ENCODE measurements at places on chromosomes 13 and 19. TPM values are rescaled to one million over a fixed set of nuclear protein-coding genes. Genes with fewer than 3 reads are reported as not detected.

DNA sequence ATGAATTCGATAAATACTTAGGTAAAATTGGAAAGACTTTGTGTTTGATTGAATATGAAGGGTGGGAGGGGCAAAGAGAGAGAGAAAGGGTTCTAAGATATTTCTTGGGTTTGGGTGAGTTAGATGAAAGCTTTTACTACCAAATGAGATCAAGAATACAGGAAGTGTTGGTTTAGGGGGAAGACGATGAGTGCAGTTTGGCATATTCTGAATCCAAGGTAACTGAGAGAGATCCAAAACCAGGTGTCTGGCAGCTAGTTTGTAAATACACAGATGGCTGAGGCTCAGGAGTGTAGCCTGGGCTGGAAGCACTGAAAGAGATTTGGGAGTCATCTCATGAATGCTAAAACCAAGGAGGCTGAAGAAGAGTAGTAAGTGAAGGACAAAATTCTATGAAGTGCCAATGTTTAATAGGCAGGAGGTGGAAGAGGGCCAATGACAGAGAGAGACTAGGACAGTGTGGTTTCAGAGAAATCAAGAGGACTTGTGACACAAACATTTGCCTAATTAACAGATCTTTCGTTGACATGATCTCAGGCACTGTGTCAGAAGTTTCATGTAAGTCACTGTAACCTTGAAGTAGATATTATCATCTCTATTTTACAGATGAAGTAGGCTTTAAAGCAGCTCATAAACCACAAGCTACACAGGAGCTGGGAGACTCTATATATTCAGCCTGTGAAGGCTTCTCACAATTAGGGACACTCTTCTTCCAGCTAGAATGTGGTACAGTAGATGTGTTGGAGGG is 70.2 kb upstream of the ZDHHC20 start:
- no peaks in the 10 kb centered on the region for H3K27me3 ChIP-seq
- no peak for DNase-seq
- H3K36me3 ChIP-seq: no peaks in the 10 kb centered on the region
- no peak overlapping the region for H3K4me3 ChIP-seq
- H3K27ac ChIP-seq: no peak overlapping the region
- no peaks in the 10 kb centered on the region for H3K4me1 ChIP-seq

GRCh38 chr19:2167896-2168618 is 4.3 kb downstream of the DOT1L start:
- H3K27me3 ChIP-seq: no peaks in the 10 kb centered on the region

DNA sequence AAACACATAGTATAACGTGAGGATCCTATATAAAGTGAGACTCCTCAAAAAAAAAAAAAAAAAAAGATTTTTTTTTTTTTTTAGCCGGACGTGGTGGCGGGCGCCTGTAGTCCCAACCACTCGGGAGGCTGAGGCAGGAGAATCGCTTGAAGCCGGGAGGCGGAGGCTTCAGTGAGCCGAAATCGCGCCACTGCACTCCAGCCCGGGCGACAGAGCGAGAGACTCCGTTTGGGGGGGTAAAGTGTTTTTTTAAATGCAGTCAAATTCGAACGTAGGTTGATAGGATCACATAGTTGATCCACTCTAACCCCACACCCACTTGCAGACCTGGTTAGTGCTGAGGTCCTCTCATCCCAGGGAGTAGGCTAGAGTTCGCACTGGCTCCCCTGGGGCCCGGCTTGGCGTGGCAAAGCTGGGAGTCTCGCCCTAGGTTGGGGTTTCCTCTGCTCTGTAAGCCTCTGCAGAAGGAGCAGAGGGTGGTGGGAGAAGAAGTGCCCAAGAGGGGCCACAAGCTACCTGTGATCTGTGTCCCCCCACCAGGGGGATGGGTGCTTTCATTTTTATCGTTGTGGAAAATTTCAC is 6.5 kb downstream of the RNF225 start:
- no peak overlapping the region for H3K27ac ChIP-seq
- H3K27me3 ChIP-seq: peaks cover 7% of the 10 kb centered on the region
- H3K4me3 ChIP-seq: peak overlapping the region; percentile 57
- H3K36me3 ChIP-seq: no peaks in the 10 kb centered on the region

GRCh38 chr13:94702181-94703041 is 9.9 kb downstream of the SOX21 start:
- H3K4me1 ChIP-seq: peaks cover 8% of the 10 kb centered on the region
- H3K27ac ChIP-seq: no peak overlapping the region
- no peak for DNase-seq

DNA sequence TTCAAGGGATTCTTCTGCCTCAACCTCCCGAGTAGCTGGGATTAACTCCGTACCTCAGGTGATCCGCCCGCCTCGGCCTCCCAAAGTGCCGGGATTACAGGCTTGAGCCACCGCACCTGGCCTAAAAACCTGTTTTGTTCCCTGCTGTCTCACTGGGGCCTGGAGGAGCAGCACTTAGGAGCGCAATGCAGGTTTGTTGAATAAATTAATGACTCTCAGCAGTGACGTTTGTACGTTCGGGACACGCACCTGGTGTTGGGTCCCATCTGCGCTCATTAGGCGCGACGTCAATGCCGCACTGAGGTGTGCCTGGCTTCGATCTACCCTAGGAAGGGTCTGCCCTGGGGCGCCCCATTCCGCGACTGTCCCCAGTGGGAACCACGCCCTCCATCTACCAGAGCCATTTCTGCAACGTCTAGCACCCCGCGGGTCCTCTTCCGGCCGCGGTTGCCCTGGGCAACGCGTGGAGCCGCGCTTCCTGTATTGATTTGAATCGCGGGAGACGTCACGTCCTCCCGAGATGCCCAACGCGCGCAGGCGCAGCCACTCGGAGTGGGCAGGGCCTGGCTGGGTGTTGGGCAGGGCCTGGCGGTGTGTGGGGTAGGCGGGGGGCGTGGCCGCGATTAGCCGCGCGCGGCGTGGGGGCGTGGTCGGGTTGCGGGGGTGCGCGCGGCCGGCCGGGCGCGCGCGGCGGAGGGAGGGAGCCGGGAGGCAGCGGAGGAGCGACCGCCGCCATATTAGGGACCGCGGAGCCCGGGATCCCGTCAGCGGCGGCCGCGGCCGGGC is at the start of gene FZR1:
TSS of gene FZR1 (plus strand) at position 714 of the 786 bp plus-strand sequence. CDS start 16,679 bp downstream, outside the sequence.
- H3K4me3 ChIP-seq: peak within 1 kb of the TSS; percentile 82
- peak; percentile 100 for DNase-seq
- H3K27ac ChIP-seq: peak within 1 kb of the TSS; percentile 93
- H3K27me3 ChIP-seq: no peaks in the 10 kb centered on the region

DNA sequence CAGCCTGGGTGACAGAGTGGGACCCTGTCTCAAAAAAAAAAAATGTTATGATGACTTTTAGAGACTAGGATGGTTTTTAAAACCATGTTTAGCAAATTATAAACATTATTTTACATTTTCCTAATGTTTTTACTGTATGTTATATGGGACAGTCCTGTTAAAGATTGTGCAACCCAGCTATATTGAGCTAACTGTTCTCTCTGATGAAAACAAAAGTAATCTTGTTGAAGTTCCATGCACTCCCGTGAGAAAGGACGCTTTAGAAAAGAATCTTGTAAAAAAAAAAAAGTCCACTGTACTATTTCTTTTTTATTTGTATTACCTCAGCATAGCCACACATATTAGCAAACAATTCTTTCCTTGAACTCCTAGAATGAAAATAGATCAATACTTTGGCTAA is 451.2 kb downstream of the DCT start:
- no peak overlapping the region for H3K27ac ChIP-seq
- no peak for DNase-seq
- H3K36me3 ChIP-seq: no peaks in the 10 kb centered on the region
- H3K4me3 ChIP-seq: no peak overlapping the region

Gene SEMA6B
- total RNA-seq: 82.1 TPM

DNA sequence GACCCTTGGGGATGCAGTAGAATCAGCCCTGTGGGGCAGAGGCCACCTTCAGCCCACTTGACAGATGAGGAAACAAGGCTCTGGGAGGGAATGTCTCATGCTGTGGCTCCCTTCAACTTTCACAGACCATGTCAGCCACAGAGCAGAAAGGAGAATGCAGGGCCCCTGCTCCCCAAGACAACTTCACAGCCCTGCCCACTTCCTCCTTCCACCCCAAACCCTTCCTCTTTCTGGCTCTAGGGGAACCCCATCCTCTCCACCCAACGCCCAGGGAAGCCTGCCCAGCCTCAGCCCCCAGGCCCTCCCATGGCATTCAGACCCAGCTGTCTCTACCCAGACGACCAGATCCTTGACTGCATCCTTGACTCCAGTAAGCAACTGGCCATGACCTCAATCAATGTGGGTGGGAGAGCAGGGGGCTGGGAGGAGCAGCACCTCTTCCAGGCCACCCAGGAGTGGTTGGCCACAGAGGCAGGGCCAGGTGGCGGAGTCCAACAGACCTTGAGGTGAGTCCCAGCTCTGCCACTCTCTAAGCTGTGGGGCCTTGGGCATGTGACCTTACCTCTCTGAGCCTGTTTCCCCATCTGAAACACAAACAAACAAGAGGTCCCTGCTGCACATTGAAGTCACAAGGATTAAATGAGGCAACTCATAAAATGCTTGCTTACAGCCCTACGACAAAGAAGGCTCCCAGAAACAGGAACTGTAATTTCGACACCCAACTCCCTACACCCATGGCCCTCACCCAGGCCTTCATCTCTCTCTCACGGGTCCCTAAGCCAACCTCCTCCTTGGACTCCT is 15.8 kb downstream of the DEDD2 start:
- H3K36me3 ChIP-seq: peaks cover 41% of the 10 kb centered on the region
- peak overlapping the region; percentile 84 for H3K27ac ChIP-seq
- H3K4me3 ChIP-seq: peak overlapping the region; percentile 69
- peaks cover 76% of the 10 kb centered on the region for H3K4me1 ChIP-seq
- DNase-seq: peak; percentile 91
- H3K27me3 ChIP-seq: no peaks in the 10 kb centered on the region

DNA sequence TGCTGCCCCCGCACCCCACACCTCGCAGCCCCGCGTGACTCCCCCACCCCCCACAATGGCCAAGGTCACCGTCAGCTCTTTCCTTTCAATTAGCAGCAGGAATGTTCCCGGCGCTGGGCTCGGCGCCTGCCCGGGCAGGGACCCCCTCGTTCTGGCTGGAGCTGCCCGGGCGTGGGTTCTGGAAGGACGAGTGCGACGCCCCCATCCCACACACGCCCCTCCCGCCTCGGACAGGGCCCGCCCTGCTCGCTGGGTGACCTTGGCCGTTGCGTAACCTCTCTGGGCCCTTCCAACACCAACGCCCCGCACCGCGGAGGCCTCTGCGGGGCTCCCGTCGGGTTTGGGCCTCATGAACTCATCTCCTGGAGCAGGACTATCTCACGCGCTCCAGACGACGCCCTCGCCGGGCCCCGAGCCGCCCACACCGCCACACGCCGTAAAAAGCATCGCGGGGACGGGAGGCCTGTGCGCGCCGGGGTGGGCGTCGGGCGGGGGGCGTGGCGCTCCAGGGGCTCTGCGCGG is 10.3 kb downstream of the PALM start:
- no peak overlapping the region for H3K27ac ChIP-seq
- DNase-seq: no peak
- peak overlapping the region; percentile 0 for H3K4me3 ChIP-seq
- H3K4me1 ChIP-seq: peaks cover 26% of the 10 kb centered on the region
- H3K27me3 ChIP-seq: no peaks in the 10 kb centered on the region
- H3K36me3 ChIP-seq: no peaks in the 10 kb centered on the region

DNA sequence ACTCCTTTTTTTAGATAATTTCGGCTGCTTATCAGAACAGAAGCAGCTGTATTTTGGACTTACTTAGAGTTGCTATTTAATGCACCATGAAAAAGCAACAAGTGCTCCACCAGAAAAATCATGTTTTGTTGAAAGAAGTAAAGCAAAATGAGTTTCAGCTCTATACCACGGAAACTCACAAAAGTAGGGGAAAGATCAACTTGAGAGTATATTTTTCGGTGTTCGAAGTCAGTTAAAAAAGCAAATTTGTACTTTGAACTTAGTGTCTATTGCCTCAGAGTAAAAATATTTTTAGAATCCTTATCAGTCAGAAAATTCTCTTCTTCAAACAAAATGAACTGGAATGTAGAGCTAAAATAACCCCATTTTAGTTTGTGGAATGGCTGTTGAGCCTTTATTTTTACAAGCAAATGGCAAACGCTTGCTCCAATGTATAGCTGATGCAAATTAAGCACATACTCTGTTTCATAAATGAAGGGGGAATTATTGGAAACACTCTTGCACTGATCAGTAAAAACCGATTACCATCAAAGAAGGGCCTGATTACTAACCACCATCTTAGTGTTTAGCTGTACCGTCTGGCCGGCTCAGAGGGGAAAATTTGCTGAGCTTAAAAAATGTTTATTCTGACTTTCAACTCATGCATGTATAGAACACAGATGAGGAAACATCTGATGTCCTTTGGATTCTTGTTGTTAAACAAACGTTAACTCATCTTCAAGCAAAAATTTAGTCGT is 540.7 kb downstream of the GPC6 start:
- H3K4me3 ChIP-seq: no peak overlapping the region
- no peaks in the 10 kb centered on the region for H3K27me3 ChIP-seq
- no peaks in the 10 kb centered on the region for H3K4me1 ChIP-seq
- H3K36me3 ChIP-seq: no peaks in the 10 kb centered on the region
- no peak overlapping the region for H3K27ac ChIP-seq

- H3K4me1 ChIP-seq: peaks cover 10% of the 10 kb centered on the region
- no peak overlapping the region for H3K27ac ChIP-seq
- DNase-seq: no peak
- no peaks in the 10 kb centered on the region for H3K36me3 ChIP-seq
- H3K27me3 ChIP-seq: no peaks in the 10 kb centered on the region
- H3K4me3 ChIP-seq: no peak overlapping the region
Measured at GRCh38 chr13:74047931-74048600, 86.1 kb downstream of the KLF12 start.

Gene CEACAM7
- not detected for total RNA-seq

GRCh38 chr13:48783181-48783630 is 129.5 kb downstream of the CYSLTR2 start:
- no peak overlapping the region for H3K27ac ChIP-seq
- H3K36me3 ChIP-seq: no peaks in the 10 kb centered on the region
- H3K4me3 ChIP-seq: no peak overlapping the region
- DNase-seq: peak; percentile 86
- no peaks in the 10 kb centered on the region for H3K27me3 ChIP-seq
- no peaks in the 10 kb centered on the region for H3K4me1 ChIP-seq

- no peak overlapping the region for H3K4me3 ChIP-seq
- DNase-seq: no peak
- H3K36me3 ChIP-seq: no peaks in the 10 kb centered on the region
Measured at GRCh38 chr13:78306519-78307206, 296.7 kb downstream of the POU4F1 start.

GRCh38 chr13:107992542-107992941 is 222.8 kb downstream of the LIG4 start:
- no peaks in the 10 kb centered on the region for H3K36me3 ChIP-seq
- H3K4me3 ChIP-seq: no peak overlapping the region
- no peaks in the 10 kb centered on the region for H3K4me1 ChIP-seq
- DNase-seq: no peak
- H3K27ac ChIP-seq: no peak overlapping the region
- H3K27me3 ChIP-seq: no peaks in the 10 kb centered on the region

- no peak overlapping the region for H3K4me3 ChIP-seq
- H3K27ac ChIP-seq: no peak overlapping the region
- H3K27me3 ChIP-seq: peaks cover 9% of the 10 kb centered on the region
- no peak for DNase-seq
- H3K4me1 ChIP-seq: no peaks in the 10 kb centered on the region
Measured at GRCh38 chr19:41623360-41623759, 3.5 kb downstream of the CEACAM4 start.

GRCh38 chr13:65784088-65784816 is 1445.9 kb downstream of the PCDH9 start:
- no peaks in the 10 kb centered on the region for H3K4me1 ChIP-seq
- peak; percentile 39 for DNase-seq
- no peak overlapping the region for H3K27ac ChIP-seq
- no peaks in the 10 kb centered on the region for H3K27me3 ChIP-seq

GRCh38 chr13:76969488-76970365 is 21.4 kb downstream of the ACOD1 start:
- no peaks in the 10 kb centered on the region for H3K36me3 ChIP-seq
- no peak overlapping the region for H3K4me3 ChIP-seq
- H3K4me1 ChIP-seq: peaks cover 14% of the 10 kb centered on the region
- H3K27ac ChIP-seq: no peak overlapping the region

Gene STARD13
- total RNA-seq: 19.2 TPM

Gene ZNF254
- 35.6 TPM for total RNA-seq

Gene PSG11
- not detected for total RNA-seq

Measured in spleen (tissue), 13 donors.